ENCODE measurements at places on chromosomes 11 and 22. TPM values are rescaled to one million over a fixed set of nuclear protein-coding genes. Genes with fewer than 3 reads are reported as not detected.

The PANX3 gene
- total RNA-seq: not detected

DNA sequence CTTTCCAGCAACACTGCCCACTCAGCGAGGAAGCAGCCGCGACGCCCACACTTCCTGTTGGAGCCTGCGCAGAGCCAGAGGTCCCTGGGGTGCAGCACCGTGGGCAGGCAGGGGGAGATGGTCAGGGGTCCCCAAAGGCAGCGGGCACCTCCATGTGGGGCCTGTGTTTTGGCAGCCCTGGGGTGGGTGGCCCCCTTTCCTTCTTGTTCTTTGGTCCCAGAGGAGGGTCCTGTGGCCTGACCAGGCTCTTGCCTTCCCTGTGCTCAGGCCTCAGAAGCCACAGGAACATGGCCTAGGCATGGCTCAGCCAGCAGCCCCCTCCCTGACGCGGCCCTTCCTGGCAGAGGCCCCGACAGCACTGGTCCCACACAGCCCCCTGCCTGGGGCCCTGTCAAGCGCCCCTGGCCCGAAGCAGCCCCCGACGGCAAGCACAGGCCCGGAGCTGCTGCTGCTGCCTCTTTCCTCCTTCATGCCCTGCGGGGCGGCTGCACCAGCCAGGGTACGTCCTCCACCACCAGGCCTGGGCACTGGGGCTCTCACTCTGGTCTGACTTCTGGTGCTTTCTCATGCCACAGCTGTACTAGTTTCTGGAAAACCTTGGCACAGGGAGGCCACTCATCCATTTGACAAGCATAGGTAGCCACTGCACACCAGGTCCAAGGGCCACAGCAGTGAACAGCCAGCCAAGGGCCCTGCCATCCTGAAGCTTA, 47.1 kb downstream of the PISD start:
- no peak overlapping the region for H3K4me3 ChIP-seq
- peak overlapping the region; percentile 88 for H3K27ac ChIP-seq
- H3K27me3 ChIP-seq: no peaks in the 10 kb centered on the region
- no peak for DNase-seq
- peaks cover 67% of the 10 kb centered on the region for H3K36me3 ChIP-seq
- H3K4me1 ChIP-seq: peaks cover 15% of the 10 kb centered on the region

The ZNF280B gene
- 3.7 TPM for total RNA-seq

- peaks cover 6% of the 10 kb centered on the region for H3K36me3 ChIP-seq
- peaks cover 20% of the 10 kb centered on the region for H3K4me1 ChIP-seq
- H3K27ac ChIP-seq: peak overlapping the region; percentile 70
- H3K27me3 ChIP-seq: no peaks in the 10 kb centered on the region
- no peak for DNase-seq
Measured at GRCh38 chr22:40898850-40899357, 37.0 kb upstream of the DNAJB7 start.

The ELMOD1 gene
- total RNA-seq: not detected

GRCh38 chr11:1031121-1031899, 5.2 kb downstream of the MUC6 start:
- no peak overlapping the region for H3K4me3 ChIP-seq
- no peaks in the 10 kb centered on the region for H3K4me1 ChIP-seq
- no peaks in the 10 kb centered on the region for H3K27me3 ChIP-seq
- no peak for DNase-seq

DNA sequence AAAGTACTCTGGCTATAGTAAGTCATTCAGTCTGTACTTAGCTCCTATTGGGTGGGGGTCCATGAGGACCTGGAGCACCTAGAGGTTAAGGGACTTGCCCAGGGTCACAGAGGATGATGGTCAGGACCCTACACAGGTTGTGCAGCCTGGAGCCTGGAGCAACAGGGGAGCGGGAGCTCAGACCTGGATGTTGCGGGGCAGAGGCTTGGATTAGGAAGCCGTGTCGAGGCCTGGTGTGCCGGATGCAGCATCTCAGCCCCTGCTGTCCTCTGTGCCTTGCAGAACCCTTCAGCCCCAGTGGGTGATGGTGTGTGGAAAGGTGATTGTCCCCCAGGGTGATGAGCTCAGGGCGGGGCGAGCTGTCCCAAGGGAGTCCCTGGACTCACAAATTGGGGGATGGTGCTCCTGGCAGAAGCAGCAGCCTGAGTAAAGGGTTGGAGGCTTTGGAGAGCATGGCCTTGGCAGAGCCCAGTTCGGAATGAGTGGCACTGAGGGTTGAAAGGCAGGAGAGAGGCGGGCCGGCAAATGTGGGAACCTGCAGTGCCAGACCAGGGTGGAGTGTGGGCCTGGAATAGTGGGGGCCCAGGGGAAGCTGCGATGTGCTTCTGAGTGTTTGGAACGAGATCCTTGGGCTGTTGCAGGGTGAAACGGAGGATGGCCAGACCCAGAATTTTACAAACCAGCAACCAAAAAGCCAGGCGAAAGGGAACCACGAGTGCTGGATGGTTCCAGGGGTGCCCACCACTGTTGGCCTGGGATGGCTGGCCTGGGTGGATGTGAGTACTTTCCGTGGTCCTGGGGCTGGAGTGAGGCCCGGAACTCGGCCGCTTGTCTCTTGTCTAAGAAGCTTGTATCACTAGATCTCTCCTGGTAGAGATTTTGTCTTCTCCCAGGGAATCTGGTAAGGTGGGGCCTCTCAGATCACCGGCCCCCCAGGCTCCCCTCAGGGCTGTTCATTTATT, 2.9 kb downstream of the TPCN2 start:
- H3K36me3 ChIP-seq: no peaks in the 10 kb centered on the region
- peaks cover 14% of the 10 kb centered on the region for H3K4me1 ChIP-seq
- no peak overlapping the region for H3K27ac ChIP-seq
- H3K27me3 ChIP-seq: peaks cover 5% of the 10 kb centered on the region
- DNase-seq: no peak

The SCN3B gene
- not detected for total RNA-seq

DNA sequence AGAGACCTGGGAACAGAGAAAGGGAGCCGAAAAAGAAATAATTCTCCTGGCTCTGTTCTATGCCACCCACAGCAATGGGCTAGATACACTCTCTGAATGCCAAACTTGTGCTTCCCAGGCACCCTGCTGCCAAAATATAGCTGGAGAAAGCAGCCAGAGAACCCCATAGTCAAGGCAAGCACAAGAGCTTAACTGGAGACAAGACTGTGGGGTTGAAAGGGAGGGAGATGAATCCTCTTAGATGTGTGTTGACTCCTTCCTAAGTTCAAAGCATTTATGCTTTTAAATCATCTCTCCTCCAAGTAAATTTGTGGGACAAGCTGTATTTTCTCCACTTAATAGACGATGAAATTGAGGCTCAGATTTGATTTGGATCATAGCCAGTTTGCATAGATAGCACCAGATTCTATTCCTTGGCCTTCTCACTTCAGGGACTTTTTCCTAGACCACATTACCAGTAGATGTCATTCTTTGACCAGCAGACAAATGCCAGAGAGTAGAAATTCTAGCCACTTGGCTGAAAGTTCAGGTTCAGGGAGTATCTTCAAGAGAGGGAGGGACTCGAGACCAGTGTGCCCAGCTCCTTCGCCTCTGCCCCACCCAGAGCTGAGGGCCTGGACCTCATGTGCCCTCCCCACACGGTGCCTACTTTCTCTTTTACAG, 16.5 kb upstream of the ETS1 start:
- peaks cover 28% of the 10 kb centered on the region for H3K4me1 ChIP-seq
- H3K27ac ChIP-seq: no peak overlapping the region
- H3K4me3 ChIP-seq: no peak overlapping the region
- no peak for DNase-seq
- H3K27me3 ChIP-seq: no peaks in the 10 kb centered on the region
- no peaks in the 10 kb centered on the region for H3K36me3 ChIP-seq

The LSP1 gene
- total RNA-seq: 449 TPM

DNA sequence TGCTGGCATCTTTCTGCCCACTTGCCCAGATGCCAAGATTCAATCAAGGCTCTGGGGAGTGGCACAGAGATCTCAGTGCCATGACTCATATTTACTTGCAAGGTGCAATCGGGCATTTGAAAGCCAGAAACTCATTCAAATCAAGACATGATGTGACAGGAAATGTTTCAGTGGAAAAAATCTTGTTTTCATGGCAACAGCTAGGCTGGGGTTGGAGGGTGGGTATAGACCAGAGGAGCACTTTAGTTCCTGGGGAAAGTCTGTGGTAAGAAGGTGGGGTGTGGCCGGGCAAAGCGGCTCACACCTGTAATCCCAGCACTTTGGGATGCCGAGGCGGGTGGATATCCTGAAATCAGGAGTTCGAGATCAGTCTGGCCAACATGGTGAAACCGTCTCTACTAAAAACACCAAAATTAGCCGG, 1.2 kb downstream of the MAJIN start:
- H3K27ac ChIP-seq: peak overlapping the region; percentile 76
- H3K36me3 ChIP-seq: no peaks in the 10 kb centered on the region
- DNase-seq: no peak
- peak overlapping the region; percentile 41 for H3K4me3 ChIP-seq

- no peak overlapping the region for H3K4me3 ChIP-seq
- H3K4me1 ChIP-seq: peaks cover 2% of the 10 kb centered on the region
- no peak overlapping the region for H3K27ac ChIP-seq
Measured at GRCh38 chr22:29692327-29692640, 27.5 kb upstream of the CABP7 start.

GRCh38 chr11:92384358-92384757, 159.7 kb downstream of the FAT3 start:
- no peak for DNase-seq
- H3K27me3 ChIP-seq: no peaks in the 10 kb centered on the region
- H3K4me3 ChIP-seq: no peak overlapping the region
- no peak overlapping the region for H3K27ac ChIP-seq
- no peaks in the 10 kb centered on the region for H3K4me1 ChIP-seq
- H3K36me3 ChIP-seq: no peaks in the 10 kb centered on the region

The CNGA4 gene
- not detected for total RNA-seq

The NAALADL1 gene
- 11.9 TPM for total RNA-seq

The IL18 gene
- 1.7 TPM for total RNA-seq

GRCh38 chr11:18768472-18768901, 23.1 kb downstream of the PTPN5 start:
- H3K4me3 ChIP-seq: no peak overlapping the region
- peaks cover 24% of the 10 kb centered on the region for H3K4me1 ChIP-seq
- no peak for DNase-seq
- no peaks in the 10 kb centered on the region for H3K36me3 ChIP-seq
- H3K27me3 ChIP-seq: no peaks in the 10 kb centered on the region

DNA sequence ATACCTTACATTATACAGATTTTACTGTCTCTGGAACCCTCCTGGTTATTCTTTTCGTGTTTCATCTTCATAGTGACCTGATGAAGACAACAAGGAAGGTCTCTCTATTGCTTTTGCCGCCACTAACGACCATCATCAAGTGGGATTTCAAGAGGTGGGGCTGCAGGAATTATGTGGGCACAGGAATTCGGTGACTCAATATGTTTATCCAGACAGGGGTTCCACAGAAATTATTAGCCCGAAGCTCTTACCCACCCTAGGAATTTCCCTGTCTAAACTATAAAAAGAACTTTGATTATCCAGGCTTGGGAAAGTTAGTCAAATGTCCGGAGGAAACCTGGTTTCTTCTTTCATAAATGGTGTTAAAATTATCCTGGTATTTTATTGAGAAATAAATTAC, 566.8 kb upstream of the TENM4 start:
- H3K27ac ChIP-seq: no peak overlapping the region
- no peak for DNase-seq
- no peak overlapping the region for H3K4me3 ChIP-seq
- no peaks in the 10 kb centered on the region for H3K27me3 ChIP-seq
- H3K4me1 ChIP-seq: no peaks in the 10 kb centered on the region

GRCh38 chr22:19801340-19802000, 40.9 kb downstream of the TBX1 start:
- H3K4me1 ChIP-seq: no peaks in the 10 kb centered on the region
- H3K4me3 ChIP-seq: no peak overlapping the region
- H3K27ac ChIP-seq: no peak overlapping the region
- DNase-seq: no peak
- H3K27me3 ChIP-seq: no peaks in the 10 kb centered on the region
- no peaks in the 10 kb centered on the region for H3K36me3 ChIP-seq

- H3K27ac ChIP-seq: no peak overlapping the region
- peaks cover 2% of the 10 kb centered on the region for H3K4me1 ChIP-seq
- H3K4me3 ChIP-seq: no peak overlapping the region
- no peak for DNase-seq
Measured at GRCh38 chr22:43289976-43290721, 53.0 kb downstream of the SCUBE1 start.

DNA sequence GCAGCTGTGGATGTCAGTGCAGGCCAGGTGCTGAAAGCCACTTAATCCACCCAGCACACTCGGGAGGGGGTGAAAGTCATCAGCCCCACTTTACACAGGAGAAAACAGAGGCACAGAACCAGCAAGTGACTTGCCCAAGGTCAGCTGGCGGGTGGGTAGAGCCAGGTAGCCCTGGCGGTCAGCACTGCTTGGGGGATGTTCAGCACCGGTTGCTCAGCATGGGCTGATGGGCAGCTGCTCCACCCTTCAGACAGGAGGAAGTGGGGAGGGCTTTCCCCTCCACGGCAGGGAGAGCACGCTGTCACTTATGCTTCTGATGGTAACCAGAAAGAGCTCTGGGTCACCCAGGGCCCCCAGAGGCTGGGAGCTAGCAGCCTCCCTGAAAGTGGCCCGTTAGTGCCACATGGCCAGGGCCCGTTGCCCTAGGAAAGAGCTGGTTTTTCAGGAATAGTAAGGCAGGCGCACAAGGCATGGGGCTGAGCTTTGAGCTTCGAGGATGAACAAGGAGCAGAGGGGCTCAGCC, 417.9 kb downstream of the CTTN start:
- no peaks in the 10 kb centered on the region for H3K36me3 ChIP-seq
- H3K27me3 ChIP-seq: no peaks in the 10 kb centered on the region
- no peaks in the 10 kb centered on the region for H3K4me1 ChIP-seq
- no peak for DNase-seq
